NCI-H2107 (cell line): ENCODE measurements at places on chromosomes 11 and 22.

GRCh38 chr22:20569059-20570058 lies 61.9 kb downstream of the MED15 start:
- no peak for DNase-seq

- no peak for DNase-seq
Measured at GRCh38 chr11:2772544-2773031, 72.8 kb upstream of the KCNQ1OT1 start.

GRCh38 chr11:2194877-2195755 lies 23.5 kb upstream of the TH start:
- no peak for DNase-seq

DNA sequence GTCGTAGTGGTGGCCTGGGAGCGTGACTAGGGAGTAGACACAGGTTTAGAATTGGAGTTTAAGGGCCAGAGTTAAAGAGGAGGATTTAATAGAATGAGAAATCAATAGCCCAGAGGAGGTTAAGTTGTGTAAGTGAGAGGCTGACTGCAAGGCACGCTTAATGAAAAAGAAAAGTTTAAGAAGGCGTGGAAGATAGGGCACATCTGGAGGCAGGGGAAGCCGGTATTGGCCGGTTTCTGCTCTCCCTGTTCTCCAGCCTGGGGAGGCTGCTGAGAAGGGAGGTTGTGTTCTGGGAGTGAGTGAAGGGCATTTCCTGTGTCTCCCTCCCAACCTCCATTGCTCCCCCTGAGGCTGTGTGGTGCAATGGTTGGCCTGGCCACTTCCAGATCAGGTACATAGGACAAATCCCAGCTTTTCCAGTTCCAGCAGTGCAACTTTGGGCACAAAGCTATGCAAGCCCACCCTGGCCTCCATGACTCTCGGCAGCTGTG lies 6.3 kb downstream of the GRIK4 start:
- DNase-seq, result no peak

DNA sequence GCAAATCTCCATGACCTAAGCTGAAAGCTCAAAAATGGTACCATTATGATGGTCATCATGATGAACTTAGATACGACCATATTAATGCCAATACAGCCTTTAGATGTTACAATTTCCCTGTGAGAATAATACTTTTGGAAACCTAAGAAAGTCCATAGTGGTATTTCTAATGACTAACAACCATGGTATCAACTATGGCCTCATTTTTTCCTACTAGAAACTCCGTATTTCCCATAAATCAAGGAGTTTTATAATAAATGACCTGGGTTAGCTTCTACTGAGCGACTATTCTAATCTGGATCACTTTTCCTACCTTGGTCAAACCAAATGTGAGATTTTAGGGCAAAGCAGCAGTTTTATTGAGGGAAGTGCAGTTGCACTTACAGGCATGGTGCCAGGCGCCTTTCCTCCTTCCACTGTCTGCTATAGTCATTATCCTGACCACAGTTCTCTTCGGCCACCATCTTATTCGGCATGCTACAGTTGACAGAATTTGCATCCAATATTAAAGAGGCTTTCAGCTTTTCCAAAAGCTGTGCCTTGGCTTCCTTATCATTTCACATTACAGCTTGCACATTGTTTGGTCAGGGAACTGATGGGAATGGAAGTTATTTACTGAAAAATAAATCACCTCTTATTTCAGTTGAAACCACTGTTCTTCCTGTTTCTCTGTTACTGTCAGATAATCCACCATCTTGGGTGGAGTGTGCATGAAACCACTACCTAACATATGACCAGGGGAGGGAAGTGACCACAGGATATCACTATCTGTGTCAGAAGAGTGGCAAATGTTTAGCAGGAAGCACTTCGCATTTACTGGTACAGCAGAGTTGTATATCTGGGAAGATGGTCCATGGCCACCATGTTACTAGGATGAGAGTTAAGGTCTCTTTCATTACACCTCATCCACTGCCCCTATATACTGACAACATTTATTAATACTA lies 74.5 kb upstream of the PICALM start:
- DNase-seq, result no peak

DNA sequence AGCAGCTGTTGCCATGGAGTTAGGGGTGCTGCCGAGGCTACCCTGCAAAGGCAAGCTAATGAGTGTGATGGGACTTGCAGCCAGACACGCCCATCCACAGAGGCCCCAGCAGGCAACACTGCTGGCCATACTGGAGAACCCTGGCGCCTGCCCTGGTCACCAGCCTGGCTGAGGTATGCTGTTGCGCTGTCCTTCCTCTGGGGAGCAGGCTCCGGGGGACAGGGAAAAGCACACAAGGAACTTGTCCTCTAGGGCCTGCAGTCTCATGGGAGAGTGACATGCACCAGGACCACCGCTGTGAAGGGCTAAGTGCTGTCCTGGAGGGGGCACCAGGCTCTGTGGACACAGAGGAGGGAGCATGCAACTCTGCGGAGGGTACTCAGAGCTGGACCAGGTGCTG lies 35.8 kb downstream of the TOM1 start:
- no peak for DNase-seq

- DNase-seq, result peak; percentile 84
Measured at GRCh38 chr11:13126430-13126829, 117.3 kb downstream of the RASSF10 start.

GRCh38 chr22:38177044-38177443 lies 4.6 kb downstream of the PLA2G6 start:
- no peak for DNase-seq

- no peak for DNase-seq
Measured at GRCh38 chr22:25125693-25126357, 73.8 kb upstream of the CRYBB3 start.

- DNase-seq, result no peak
Measured at GRCh38 chr11:114253771-114254170, 42.4 kb upstream of the NNMT start.

DNA sequence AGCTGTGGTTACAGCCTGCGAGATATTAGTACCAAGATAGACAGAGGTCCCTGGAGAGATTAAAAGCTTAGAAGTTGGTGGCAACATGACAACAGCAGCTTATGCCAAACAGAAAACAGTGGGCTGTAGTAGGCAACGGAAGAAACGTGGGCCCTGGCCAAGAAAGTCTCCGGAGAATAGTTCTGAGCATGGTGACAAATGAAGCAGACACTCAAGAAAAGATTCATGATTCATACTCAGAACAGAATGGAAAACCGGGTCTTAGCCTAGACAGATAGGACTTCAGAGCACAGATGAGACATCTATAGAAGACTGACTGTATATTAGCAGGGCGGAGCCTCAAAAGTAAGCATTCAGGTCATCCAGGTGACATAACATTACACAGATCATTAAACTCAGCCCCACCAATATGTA lies 727.4 kb downstream of the ETS1 start:
- DNase-seq, result no peak

GRCh38 chr22:38300197-38300945 lies 16.9 kb downstream of the CSNK1E start:
- DNase-seq, result no peak

- DNase-seq, result no peak
Measured at GRCh38 chr11:117863383-117863782, 13.1 kb downstream of the FXYD6 start.

DNA sequence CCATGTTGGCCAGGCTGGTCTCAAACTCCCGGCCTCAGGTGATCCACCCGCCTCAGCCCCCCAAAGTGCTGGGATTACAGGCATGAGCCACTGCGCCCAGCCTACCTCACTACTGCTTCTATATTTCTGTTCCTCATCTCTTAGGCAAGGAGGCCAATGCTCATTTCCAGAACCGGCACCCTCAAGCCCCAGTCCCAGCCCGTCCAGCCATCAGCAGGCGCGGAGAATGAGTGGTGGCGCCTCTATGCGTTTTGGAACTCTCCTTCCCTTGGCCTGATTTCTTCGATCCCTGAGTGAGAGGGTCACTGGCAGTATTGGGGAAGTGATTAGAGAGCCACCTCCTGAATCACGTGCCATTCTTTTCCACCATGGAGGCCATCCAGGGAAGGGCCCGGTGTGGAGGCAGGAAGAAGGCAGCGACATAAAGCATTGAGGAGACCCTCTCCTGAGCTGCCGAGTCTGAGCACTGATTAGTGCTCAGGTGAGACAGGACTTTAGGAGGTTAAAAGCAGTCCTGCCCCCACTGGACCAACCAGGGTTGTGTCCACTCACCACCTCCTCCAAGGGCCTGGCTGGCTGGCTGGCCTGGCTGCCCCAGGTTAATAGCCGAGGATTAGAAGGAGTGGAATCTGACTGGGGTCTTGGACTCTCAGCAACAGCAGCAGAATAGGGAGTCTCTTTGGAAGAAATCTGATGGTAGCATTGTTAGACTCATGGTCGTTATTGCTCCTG lies 8.7 kb downstream of the GRIK4 start:
- DNase-seq, result no peak

GRCh38 chr11:101269990-101270660 lies 140.5 kb upstream of the PGR start:
- no peak for DNase-seq

DNA sequence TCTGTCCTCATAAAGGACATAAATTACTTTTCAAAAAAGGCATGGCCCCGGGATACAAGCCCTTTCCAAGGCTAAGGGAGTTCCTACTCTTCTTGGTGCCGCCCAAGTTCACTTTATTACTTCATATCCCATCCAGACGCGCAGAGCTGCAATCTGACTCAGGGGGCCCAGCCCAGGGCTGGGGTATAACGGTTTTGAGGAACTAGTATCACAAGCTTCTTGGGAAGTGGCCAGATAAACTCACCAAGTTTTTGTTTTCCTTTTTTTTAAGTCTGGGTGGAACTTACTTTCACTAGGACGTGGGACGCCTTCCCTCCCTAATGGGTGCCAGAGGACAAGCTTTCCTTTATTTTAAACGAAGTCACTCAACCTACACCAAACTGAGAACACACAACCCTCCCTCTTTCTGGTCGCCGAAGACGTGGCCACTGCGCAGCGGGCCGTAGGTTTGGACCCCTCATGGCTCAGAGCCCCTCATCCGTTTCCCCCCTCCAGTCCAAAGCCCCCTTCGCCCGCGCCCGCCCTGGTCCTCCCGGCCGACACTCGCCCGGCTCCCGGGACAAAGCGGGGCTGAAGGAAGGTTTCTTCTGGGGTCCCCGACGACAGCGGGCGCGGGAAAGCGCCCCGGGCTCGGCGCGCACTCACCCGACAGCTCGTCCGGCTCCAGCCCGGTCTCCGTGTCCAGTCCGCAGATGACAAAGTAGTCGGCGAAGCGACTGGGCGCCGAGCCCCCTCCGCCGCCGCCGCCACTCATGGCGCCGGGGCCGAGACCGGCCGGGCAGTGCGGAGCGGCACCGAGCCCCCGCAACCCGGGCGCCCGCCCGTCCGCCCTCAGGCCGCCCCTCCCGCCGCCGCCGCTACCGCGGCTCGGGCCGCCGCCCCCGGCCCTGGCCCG lies 587 bp downstream of the DENND5A start:
- DNase-seq, result no peak

DNA sequence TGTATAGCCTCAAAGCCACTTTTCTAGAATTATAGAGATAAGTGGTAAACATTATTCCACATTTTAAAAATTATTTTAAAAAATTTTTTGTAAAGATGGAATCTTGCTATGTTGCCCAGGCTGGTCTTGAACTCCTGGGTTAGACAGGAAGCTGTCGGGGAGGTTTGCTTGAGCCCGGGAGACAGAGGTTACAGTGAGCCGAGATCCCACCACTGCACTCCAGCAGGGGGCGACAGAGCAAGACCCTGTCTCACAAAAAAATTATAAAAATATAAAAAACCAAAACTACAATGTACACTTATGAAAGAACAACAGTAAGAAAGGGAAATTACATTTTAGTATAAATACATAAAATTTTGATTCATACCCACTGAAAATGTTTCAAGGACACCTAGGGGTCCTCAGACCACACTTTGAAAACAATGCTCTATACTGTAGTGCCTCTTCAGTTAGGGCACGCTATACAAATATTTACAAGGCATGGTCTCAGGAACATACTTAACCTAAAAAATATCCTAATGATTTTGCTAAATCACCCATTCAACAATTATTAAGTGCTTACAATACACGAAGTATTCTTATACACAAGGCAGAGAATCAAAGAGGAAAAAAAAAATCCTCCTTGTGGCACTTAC lies 111.2 kb downstream of the MRTFA start:
- DNase-seq, result no peak

- no peak for DNase-seq
Measured at GRCh38 chr11:34356130-34356529, 1.7 kb downstream of the ABTB2 start.

GRCh38 chr22:27546157-27546935 lies 255.2 kb downstream of the MN1 start:
- DNase-seq, result no peak

DNA sequence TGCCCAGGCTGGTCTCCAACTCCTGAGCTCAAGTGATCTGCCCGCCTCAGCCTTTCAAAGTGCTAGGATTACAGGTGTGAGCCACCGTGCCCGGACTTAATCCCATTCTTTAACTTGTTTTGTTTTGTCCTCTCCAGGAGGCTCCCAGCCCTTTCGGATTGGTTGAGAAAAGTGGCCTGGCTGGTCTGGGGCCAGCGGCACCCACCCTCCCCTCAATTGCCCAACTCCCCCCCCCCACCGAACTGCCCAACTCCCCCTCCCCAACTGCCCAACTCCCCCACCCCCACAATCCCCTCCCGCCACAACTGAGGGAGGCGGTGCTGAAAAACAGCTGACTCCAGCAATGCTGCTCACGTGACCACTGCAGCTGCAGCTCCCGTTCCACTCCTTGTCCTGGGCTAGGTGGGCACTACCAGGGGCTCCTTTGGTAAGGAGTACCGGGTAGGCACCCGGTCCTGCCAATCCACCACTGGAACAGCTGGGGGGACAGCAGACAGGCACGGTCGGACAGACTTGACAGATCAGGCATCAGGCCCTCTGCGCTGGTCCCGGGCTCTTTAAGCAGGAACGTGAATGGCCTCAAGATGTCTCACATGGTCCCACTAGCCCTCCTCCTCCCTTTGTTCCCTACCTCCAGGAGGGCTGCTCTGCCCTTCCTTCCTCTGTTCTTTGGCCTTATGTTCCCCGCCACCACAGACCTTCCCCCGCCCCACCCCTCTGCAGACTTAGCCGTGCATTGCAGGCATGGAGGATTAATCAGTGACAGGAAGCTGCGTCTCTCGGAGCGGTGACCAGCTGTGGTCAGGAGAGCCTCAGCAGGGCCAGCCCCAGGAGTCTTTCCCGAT lies at the start of gene TCN2:
TCN2 (plus strand) TSS at position 720 of the 845 bp plus-strand sequence. CDS start 158 bp downstream, outside the sequence.
- peak; percentile 15 for DNase-seq

DNA sequence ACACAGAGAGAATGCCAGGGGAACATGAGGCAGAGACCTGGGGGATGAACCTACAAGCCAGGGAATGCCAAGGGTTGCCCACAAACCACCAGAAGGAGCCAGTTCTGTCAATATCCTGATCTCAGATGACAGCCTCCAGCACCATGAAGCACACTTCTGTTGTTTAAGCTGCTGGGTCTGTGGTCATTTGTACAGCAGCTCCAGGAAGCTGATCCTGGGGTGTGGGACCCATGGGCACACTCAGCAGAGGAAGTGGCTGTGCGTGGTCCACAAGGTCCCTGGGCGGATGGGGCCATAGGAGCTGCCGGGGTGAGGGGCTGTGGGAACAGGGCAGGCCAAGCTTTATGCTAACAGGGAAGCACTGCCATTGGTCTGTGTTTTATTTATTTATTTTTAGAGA lies 12.1 kb downstream of the PPM1F start:
- no peak for DNase-seq
